ENCODE measurements at places on chromosomes 13 and 19.

DNA sequence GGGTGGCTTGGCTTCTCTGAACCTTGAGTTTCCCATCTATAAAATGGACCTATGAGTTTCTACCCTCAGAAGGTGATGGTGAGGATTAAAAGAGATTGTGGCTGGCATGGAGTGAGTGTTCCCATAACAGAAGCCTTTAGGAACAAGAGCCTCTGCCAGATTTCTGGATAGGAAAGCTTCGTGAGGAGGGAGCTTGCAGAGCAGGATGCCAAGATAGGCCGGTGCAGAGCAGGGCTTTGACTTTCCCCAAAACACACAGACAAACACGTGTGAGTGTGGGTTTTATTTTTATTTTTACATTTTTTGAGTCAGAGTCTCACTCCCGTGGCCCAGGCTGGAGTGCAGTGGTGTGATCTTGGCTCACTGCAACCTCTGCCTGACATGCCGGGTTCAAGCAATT lies 3.7 kb upstream of the CNN1 start:
- DNase-seq: no peak

DNA sequence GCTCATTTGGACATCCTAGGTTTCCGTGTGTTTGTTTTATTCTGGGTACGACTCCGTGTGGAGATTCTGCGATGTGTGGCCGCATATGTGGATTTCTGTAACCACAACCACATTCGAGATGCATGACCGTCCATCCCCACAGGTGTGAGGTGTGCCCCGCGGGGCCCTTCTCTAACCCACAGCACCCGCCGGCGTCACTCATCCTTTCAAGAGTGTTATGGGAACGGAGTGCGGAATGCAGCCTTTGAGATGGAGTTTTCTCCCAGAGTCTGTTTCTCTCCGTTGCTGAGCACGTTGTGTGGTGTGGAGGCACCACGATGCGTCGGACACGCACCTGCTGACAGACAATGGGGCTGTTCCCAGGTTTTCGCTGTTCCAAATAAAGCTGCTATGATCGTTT lies 40.0 kb downstream of the C13orf46 start:
- DNase-seq: no peak

DNA sequence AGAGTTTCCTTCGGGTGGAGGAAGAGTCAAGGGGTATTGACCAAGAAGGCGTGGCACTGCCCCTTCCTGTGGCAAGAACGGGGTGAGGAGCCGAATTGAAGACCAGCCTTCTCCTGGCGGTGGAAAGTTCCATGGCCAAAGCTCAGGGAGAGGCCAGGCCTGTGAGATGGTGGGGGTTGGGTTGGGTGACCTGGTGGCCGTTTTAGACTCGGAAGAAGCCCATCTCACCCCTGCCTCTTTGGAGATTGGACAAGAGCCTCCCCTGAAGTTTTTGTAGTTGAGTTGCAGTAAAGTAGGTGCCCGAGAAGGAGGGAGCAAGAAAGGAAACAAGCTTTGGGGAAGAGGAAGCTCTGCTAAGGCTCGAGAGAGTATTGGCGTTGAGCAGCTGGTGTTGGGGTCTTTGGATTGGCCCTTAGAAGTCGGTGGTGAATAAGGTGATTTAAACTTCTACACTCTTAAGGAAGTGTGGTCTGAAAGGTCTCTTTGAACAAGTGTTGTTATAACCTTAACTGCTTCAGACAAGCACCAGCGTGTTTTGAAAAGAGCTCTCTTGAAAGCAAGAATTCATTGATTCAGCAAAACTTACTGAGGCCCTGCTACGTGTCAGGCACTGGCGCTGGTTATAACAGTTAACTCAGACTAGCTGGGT lies 964 bp downstream of the SPINT2 start:
- DNase-seq: no peak

DNA sequence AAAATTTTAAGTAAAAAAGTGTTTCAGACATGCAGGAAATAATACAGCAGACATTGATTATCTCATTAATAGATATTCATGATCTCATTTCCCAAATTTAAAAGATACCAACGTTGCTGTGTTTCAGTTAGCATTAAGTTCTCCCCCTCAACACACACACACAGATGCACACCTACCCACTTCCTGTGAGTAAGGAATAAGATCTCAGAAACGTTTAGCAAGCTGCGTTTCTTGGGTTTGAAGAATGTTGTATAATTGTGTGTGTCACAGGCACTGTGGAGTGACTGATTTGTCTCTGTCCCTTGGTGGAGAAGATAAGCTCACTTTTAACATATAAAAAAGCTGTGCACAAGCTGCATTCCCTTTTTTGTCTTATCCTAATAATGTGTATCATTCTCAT lies 196.8 kb downstream of the PDS5B start:
- DNase-seq: no peak

GRCh38 chr19:50878851-50879250 lies 5.6 kb downstream of the KLK2 start:
- DNase-seq: no peak

GRCh38 chr19:17671906-17672305 lies 16.2 kb downstream of the UNC13A start:
- no peak for DNase-seq

DNA sequence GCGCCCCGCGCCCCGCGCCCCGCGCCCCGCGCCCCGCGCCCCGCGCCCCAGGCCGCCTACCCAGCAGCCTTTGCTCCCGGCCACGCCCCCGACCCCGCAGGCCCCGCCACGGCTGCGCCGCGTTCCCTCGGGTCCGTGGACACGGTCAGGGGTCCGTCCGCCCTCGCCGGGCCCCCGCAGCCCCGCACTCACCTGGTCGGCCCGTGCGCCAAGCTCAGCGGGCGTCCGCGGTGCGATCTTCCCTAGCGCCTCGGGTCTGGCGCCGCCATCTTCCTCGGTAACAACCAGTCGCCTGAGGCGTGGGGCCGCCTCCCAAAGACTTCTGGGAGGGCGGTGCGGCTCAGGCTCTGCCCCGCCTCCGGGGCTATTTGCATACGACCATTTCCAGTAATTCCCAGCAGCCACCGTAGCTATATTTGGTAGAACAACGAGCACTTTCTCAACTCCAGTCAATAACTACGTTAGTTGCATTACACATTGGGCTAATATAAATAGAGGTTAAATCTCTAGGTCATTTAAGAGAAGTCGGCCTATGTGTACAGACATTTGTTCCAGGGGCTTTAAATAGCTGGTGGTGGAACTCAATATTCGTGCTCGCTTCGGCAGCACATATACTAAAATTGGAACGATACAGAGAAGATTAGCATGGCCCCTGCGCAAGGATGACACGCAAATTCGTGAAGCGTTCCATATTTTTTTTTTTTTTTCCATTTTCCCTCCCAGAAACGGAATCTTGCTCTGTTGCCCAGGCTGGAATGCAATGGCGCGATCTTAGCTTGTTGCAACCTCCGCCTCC lies at the start of the genes MED16 and RNU6-9:
Gene MED16 (minus strand): TSS at position 294 of the 796 bp plus-strand sequence. CDS start 2,056 bp downstream, outside the sequence.
Gene RNU6-9 (plus strand): TSS at position 591 of the 796 bp plus-strand sequence.
- peak; percentile 91 for DNase-seq

- DNase-seq: no peak
These were observed 18.7 kb upstream of the ZNF888 start for GRCh38 chr19:52941941-52942385.

- DNase-seq: no peak
These were observed 8.2 kb upstream of the PCDH9 start for GRCh38 chr13:67238277-67238859.

DNA sequence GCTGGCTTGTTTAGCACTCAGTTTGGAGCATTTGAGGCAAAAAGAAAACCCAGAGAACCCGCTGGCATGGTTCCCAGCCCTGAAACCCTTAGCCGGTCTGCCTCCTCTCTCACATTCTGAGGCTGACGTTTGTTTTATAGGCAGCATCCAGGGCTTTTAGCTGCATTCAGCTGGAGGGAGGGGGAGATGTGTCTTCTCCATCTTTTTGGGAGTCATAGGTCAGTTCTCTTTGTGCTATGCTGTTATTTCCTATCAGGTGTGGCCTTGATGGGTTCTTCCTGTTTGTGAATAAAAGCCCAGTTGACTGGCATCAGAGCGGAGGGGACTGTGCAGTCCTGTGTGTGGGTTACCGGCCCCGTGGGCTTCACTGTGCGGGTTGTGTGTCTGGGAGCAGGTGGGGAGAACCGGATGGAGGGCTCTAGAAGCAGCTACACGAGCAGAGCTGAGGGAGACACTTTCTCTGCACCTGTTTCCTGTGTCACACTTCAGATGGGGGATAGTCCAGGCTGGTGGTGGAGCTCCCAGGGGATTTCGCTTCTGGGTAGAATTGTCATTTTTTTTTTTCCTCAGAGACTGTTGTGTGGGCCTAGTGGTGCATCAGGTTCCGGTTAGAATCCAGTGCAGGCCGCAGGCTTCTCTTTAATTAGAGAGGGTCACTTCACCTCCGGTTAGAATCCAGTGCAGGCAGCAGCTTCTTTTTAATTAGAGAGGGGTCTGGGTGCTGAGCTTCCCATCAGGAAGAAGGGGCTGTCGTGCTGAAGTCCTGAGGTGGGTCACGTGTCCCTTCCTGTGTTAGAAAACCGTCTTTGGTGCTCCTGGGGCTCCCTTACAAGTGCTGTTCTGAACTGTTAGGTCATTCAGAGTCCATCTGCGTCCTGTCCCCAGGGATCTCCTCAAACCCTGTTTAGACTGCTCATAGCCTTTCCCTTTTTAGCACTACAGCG lies 69.6 kb downstream of the ARHGEF7 start:
- no peak for DNase-seq

GRCh38 chr13:77989281-77989680 lies 70.7 kb upstream of the EDNRB start:
- no peak for DNase-seq
